ENCODE measurements at places on chromosomes 16 and 17.

- no peak for DNase-seq
These were observed 376.1 kb downstream of the SEC14L1 start for GRCh38 chr17:77516902-77517301.

DNA sequence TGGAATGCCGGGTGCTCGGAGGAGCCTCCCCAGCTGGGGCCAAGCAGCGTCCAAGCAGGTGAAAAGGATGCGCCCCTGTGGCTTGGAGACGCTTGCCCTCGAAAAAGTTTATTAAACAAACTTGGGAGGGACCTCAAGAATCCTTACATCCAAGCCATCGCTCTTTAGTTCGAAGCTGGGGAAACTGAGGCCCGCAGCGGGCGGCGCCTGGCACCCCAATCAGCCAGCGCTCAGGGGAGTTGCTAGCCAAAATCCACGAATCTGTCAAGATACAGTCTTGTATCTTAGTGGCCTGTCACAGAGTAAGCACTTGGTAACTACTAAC is 553 bp upstream of the B9D1 start:
- DNase-seq: no peak

DNA sequence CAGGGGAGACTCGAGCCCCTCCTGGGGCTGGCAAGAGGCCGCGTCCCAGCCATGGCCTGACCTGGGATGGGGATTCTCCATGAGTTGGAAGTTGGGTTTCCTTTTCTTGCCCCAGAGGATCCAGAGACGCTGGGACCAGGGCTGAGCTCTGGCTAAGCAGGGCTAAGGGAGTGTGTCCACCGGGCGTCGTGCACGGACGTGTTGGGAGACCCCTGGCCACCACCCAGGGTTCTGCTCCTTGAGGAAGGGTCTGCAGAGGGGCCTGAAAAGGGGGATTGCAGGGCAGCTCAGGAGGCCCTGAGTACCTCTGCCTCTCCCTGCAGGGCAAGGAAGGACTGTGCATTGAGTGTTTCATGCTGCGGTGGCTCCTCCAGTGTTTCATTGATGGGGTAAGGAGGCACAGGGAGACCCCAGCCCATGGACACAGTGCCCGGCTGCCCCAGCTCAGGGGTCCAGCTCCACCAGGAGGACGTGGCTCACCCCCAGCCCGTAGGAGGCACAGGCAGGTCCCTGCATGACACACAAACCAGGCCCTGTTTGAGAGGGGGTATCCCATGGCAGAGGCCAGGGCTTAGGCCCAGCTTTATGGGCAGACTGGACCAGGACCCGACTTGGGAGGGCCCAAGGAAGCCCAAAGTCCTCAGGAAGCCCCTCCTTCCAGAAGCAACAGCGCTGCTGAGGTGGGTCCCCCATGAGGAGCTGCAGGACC is 47.5 kb downstream of the USP22 start:
- no peak for DNase-seq

GRCh38 chr16:11994143-11995119 is 17.9 kb downstream of the SNX29 start:
- DNase-seq: peak; percentile 35

GRCh38 chr17:80125656-80126448 is 21.1 kb downstream of the EIF4A3 start:
- no peak for DNase-seq

DNA sequence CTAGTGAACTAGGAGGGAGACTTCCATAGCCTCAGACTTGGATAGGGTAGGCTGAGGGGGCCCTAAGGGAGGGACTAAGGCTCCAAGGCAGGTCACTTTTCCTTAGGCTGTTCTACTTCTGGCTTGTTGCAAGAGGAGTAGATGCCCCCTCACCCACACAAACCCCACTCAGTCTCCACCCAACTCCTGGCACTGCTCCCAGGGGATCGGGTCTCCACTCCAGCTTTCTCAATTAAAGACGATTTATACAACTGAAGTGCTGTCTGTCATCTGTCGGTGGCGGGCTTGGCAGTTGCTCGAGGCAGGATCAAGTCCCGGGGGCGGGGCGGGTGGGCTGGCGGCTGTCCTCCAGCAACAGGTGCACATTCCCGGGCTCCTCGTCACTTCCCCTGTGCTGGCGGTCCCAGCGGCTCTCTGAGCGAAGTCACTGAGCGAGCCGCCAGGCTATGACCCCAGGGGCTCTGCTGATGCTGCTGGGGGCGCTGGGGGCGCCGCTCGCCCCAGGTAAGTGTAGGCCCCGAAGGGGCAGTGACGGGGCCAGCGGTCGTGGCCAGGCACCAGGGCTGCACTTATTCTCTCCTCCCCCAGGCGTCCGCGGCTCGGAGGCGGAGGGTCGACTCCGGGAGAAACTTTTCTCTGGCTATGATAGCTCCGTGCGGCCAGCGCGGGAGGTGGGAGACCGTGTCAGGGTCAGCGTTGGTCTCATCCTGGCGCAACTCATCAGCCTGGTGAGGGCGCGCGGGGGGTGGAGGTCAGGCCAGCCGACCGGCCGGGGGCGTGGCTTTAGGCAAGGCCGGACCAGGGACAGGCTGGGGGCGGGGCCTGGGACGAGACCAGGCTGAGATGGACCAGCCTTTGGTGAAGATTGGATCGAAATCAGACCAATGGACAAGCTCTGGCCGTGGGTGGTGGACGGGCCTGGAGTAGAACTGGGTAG is at the start of gene CHRNB1:
Gene CHRNB1, plus strand, starts transcription at position 380 of the 937 bp plus-strand sequence. Its CDS starts 67 bp downstream, at position 447.
- DNase-seq: peak; percentile 85

DNA sequence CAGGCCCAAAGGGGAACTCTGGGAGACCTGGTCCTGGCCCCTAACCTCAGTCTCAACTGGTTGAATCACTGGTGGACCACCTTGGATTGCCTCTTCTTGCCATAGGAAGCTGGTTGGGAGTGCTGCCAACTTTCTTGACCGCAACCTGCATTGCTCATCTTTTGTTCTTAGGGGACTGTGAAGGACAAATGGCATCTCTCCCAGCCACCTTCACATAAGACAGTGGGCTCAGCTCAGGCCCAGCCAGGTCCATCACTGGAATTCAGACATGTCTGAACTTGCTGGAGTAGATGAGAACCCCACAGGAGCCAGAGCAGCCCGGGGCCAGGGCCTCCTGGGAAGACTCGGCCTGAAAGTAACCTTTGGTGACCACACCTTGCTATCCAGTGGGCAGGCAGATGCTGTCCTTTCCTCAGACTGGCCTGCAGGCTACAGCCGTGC is 18.8 kb downstream of the ADORA2B start:
- DNase-seq: no peak

GRCh38 chr16:71826533-71827017 is 17.9 kb upstream of the AP1G1 start:
- DNase-seq: no peak

GRCh38 chr17:75313941-75314551 is 24.8 kb upstream of the SLC25A19 start:
- DNase-seq: peak; percentile 73

- no peak for DNase-seq
These were observed 223.9 kb downstream of the ZFHX3 start for GRCh38 chr16:72824027-72824426.

- DNase-seq: peak; percentile 75
These were observed 8.3 kb downstream of the MRPL28 start for GRCh38 chr16:361872-362701.

DNA sequence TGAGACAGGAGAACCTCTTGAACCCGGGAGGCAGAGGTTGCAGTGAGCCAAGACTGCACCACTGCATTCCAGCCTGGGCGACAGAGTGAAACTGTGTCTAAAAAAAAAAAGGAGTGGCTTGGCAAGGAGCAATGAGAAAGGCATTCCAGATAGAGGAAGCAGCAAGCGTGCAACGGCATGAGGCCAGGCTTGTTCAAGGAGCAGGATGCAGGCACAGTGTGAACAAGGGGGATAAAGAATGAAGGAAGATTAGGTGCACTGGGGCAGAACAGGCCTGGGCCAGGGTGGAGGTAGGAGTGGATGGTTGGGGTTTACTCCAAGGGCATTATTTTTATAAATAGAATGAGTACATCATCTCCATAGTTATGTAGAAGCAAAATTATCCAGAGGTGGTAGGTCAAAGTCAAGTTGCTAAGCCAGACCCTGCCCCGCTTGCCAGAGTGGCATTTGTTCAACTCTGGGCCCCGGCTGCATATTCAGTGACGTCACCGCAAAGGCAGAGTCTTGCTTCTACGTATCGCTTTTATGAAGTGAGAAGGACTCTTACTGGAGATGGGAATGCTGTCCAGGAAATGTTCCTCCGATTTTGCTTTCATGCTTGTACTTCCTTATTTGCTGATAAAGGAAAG is 100.2 kb downstream of the KATNIP start:
- no peak for DNase-seq

DNA sequence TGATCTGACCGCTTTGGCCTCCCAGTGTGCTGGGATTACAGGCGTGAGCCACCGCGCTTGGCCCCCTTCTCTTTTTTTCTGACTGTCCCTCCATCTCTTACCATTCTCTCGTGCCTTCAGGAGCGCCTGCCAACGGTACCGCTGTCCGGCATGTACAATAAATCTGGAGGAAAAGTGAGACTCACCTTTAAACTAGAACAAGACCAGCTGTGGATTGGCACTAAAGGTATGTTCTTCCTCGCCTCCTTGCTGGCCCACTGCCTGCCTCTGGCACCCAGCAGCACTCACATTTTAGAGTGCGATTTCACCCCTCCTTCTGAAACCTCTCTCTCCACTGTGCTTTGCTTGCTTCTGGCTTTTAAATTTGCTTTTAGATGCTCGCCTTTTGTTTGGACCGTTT is 5.0 kb downstream of the UBFD1 start:
- no peak for DNase-seq

DNA sequence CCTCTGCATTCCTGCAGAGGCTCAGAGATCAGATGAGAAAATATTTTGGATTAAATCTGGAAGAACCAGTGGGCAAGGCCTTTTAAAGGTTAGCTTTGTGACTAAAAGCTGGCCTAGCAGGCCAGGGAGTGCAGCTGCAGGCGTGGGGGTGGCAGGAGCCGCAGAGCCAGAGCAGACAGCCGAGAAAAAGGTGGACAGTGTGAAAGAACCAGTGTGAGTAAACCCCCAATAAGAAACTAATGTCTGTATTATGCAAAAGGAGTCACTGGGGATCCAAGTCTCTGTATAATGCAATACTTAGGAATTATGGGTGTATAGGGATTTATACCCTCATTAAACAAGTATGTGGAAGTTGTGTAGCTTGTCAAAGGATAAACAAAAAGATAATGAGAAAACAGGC is 21.4 kb upstream of the SPACA3 start:
- no peak for DNase-seq

DNA sequence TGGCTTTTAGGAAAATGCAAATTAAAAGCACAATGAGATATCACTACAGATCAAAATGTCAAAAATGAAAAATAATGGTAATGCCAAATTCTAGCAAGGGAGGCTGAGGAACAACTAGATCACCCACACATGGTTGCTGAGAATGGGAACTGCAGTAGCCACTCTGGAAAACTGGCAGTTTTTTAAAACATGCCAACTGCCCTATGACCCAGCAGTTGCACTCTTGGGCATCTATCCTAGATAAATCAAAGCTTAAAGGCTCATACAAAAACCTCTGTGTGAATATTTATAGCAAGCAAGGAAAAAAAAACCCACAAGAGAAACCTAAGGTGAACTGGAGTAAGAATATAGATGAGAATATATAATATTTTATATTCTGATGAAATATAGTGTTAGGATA is 104.3 kb downstream of the PRKCB start:
- DNase-seq: no peak

DNA sequence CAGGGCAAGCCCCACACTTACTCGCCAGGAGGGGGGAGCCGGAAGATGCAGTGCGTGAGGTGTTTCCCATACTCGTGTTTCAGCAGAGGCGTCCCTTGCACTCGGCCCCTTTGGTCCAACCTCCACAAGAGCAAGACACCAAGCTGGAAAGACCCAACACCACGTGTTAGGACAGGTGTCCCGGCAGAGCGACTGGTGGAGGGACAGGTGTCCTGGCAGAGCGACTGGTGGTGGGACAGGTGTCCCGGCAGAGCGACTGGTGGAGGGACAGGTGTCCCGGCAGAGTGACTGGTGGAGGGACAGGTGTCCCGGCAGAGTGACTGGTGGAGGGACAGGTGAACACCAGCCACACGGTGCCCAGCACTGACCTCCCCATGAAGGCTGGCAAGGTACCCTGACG is 19.4 kb downstream of the IFT140 start:
- DNase-seq: no peak

Measured in HepG2 (cell line).